Memory B cell (primary cell): ENCODE measurements at places on chromosomes 6 and 20.

- DNase-seq, result no peak
Measured at GRCh38 chr6:143878272-143878760, 14.0 kb downstream of the ZC2HC1B start.

DNA sequence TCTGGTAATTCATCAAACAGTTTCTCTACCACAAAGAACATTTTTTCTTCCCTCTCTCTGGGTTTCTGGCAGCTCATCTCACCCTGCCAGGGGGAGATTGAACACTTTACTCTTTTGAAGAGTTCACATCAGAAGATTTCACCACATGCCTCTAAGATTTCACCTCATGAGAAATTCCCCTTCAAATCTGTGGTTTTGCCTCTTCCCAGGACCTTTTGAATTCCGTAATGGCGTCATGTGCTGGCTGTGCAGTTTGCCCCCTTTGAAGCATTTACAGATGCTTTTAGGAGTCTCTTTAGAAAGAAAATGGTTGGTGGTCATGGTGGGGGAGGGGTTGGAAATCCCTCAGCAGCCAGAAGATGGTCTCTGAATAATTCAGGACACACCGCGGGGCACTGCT, 486.1 kb downstream of the QKI start:
- no peak for DNase-seq

DNA sequence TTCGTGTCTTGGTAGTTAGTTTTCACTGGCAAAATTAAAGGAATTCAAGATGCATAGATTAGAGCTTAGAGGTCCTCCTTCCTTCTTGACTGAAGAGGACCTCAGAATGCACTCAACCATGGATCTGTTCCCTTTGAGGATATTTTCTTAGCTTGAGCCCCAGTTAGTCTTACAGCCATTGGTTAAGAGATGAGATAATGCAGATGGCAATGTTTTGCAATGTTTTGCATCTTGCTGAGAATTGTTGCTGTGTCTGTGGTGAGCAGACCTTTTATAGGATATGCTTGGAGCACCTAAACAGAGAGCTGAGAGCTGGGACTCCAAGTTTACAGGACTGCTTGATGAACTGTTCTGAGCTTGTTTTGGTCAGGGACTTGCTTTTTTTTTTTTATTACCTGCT, 107.5 kb downstream of the TMEM170B start:
- no peak for DNase-seq

GRCh38 chr20:48721324-48722001, 106.3 kb downstream of the PREX1 start:
- DNase-seq, result no peak

- no peak for DNase-seq
Measured at GRCh38 chr6:143053856-143054255, 6.8 kb upstream of the AIG1 start.

DNA sequence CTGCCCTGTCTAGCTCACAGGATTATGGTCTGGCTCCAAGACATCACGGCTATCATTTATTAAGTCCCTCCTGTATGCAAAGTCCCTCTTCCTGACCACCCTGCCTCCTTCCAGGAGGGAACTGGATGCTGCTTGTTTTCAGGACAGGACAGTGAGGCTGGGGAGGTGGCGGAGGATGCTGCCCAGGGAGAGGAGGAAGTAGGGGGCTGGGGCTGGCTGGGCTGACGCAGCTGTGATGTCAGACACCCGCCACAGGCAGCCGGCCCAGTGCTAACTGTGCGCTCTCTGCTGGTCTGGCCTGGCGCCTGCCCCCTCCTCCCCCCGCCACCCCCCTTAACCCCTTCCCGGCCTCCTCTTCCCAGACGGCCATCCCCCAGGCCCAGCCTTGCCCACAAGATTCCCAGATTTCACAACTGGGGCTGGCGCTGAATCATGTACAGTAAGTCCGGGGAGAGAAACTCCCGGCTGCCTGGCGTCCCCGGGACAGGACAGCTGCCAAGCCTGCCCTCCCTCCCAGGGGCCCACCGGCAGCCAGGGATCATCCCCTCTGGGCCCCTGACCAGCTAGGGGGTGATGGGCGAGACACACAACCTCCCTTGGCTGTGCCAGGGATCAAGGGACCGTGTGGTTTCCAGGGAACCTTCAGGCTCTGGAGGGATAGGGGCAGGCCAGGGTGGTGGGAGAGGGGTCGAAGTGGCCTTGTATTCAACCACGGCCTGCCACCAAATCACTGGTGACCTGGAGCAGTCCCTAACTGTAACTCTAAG, 118.1 kb downstream of the CEBPB start:
- DNase-seq, result no peak

- no peak for DNase-seq
Measured at GRCh38 chr6:24205020-24205492, 79.0 kb downstream of the NRSN1 start.

GRCh38 chr6:165956874-165957273, 210.8 kb downstream of the TBXT start:
- DNase-seq, result no peak

DNA sequence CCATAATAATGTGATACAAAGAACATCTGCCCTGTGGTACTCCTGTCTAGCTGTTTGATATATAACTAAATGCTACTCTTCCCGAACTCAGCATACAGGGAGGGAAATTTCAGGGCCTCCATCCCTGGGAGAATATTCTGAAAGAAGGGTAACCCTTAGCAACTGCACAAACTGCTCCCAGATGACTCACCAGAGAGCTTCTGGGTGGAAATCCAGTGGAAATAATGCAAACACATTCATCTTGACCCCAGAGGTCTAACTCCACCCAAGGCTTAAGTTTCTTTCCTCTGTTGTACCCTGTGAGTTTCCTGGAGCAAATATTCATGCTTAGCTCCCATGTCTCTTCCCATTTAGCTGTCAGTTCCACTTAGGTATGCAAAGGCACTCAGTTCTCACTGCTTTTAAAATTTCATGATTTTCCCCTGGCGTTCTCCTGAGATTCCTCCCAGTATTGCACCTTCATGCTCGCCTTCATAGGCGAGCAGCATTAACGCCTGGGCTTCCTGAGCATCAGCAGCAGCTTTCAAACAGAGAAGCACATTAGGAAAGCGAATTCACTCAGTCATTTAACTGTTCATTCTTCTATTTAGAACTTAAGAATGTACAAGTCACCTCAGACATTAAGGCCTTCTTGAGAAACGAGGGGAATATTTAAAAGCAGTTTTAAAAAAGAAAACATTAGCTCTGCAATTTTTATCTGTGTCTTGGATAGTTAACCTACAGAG, 43.8 kb upstream of the LAMA4 start:
- no peak for DNase-seq

DNA sequence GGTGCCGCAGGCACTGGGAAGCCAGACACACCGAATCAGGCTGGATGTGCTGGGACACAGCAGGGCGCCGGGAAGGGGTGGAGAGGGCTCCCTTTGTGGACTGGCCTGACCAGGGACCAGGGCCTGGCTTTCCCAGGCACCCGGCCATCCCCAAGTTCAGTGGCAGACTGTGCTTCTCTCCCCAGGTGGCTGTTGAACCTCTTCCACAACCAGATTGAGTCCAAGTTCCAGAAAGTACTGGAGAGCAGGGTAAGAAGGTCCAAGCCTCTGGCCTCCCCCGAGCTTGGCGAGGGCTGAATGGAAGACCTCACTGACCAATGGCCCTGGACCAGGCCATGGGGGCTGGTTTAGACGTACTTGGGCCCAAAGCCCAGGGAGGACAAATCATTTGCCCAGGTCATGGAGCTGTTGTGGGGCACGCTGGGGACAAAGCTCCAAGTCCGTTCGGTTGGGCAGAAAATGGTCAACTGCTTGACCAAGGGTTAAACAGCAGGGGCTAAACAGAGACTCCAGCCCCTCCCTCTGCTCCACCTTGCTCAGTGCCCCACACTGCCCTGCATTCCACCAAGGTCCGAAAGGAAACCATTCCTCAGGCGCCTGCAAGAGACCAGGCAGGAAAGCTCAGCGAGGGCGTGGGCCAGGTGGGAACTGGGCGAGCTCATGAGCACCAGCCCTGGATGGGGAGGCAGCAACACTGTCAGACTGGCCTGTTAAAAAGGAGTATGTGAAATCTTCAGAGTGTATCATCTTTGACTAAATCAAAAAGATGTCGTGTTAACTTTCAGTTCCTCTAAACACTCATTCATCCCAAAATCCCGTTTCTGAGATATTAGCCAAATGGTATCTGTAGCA, 9.1 kb downstream of the LBP start:
- no peak for DNase-seq

- no peak for DNase-seq
Measured at GRCh38 chr6:116438590-116439448, 22.4 kb upstream of the CALHM6 start.
